Stromal cell of bone marrow (primary cell): ENCODE measurements at places on chromosomes 1 and 21.

DNA sequence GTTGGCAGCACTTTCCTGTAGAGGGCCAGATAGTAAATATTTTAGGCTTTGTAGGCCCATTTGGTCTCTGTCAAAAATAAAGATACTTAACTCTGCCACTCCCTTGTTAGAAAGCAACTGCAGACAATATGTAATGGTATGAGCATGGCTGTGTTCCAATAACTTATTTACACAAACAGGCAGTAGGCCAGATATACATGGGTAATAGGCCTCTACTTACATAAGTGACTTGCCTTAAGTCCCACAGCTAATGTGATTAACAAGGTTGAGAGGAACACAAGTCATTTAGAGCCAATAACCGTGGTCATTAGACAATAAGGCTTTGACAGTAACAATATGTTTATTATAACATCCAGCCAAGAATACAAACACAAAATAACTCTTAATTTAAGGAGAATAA lies 17.4 kb downstream of the CCT8 start:
- no peak for DNase-seq

GRCh38 chr1:244214009-244214967 lies 163.2 kb downstream of the ZBTB18 start:
- peak; percentile 72 for DNase-seq

DNA sequence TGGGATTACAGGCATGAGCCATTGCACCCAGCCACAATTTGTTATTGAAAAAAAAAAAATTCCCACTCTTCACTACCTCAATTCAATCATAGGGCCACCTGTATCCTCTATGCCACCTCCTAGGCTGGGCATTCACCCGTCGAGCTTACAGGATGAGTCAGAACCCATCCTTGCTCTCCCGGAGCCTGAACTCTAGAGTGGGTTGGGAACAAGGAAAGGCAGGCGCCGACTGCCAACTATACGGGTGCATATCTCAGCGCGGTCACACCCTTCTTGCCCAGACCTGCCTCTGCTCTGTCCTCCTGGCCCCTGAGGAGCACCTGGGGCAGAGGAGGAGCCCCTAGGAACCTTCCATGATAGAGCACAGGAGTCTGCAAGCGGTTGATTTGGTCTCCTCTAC lies 21.4 kb upstream of the LBR start:
- no peak for DNase-seq

- no peak for DNase-seq
Observed at GRCh38 chr1:35264871-35265270, 3.6 kb upstream of the ZMYM4 start.

- DNase-seq: peak; percentile 93
Observed at GRCh38 chr1:113978863-113979702, at the start of gene OLFML3. OLFML3 (plus strand) TSS chr1:113979474; CDS start chr1:113979517, 43 bp downstream.

DNA sequence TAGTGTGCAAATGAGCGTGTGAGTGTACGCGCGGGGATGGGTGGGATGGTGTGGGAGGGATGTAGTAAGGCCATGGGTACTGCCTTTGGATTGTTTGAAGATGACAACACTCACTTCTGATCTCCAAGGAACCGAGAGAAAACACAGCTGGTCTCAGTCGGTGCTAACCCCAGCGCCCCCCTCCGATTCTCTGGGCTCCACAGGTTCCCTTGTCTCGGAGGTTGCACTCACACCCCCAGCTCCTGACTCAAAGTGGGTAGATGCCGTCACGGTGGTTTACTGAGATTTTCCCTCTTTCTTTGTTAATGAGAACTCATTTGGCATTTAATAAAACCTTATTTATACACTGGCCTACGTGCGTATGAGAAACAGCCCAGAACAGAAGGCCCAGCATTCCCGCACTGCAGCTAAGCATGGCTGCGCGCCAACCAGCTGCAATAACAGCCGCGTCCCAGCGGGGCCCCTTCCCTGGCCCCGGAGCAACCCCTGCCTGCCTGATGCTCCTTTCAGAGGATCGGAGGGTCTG lies 25.8 kb downstream of the ABCA4 start:
- peak; percentile 43 for DNase-seq

GRCh38 chr1:200029822-200030152 lies 2.3 kb downstream of the NR5A2 start:
- no peak for DNase-seq

- DNase-seq: no peak
Observed at GRCh38 chr1:174397261-174397660, 50.5 kb upstream of the GPR52 start.

- DNase-seq: peak; percentile 58
Observed at GRCh38 chr21:41786509-41786987, 19.7 kb upstream of the RIPK4 start.

DNA sequence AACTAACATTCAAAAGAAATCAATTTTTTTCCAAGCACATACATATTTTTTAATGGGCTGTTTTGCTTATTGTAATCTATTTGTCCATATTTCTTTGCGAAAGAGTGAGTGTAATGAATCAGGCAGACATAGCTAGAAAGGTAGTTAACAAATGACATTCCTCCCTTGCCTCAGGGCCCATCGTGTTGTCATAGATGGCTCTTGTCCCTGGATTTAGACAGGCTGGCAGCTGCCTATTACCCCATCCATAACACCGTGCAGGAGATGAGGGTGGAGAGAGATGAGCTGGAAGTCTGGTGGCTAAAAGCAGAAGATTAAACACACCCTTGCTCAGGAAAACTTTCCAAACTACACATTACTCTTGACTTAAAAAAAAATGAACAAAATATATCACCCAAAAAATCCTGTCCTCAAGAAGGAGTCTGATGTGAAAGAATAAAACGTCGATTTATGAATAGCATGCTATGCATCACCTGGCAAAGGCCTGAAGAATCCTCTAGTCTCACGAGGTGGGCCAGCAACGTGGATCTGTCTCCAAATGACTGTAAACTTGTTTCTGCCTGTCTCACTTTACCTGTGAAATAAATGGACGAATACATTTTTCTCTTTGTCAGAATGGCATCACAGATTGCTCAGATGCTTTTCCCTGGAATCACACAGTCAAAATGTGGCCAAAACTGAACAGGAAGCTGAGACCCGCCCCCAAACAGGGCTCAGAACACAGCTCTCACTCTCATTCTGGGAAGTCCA lies 55.7 kb downstream of the C21orf91 start:
- no peak for DNase-seq

DNA sequence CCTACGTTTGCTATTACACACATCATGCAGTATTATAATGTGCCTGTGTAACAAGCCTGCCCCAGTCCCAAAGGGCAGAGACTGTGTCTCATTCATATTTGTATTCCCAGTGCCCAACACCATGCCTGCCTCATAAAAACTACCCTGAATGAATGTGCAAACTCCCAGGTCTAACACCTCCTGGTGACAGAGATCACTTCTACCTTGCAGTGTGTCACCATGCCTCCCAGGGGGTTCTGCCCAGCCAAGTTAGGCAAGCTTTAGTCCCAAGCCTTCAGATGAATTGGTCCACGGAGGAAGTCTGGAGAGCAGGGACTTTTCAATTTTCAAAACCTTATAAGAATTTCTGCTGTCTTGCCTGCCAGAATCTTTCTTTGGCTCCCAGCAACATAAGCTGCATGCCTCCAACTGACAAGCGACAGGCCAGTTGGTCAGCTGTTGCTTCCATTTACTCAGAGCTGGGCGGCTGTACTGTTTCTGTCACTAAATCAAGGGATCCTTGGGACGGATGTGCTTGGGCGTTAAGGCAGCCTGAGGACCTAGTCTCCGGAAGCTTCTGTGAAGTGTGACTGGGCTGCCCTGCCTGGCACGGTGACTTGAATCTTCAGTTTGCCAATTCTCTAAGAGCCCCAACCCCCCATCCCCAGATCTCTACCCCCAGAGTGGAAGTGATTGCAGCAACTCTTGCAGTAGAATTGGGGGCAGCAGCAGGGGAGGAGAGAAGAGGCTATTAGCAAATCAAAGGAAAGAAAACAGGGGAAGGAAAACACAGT lies 1.2 kb downstream of the RXRG start:
- DNase-seq: no peak

DNA sequence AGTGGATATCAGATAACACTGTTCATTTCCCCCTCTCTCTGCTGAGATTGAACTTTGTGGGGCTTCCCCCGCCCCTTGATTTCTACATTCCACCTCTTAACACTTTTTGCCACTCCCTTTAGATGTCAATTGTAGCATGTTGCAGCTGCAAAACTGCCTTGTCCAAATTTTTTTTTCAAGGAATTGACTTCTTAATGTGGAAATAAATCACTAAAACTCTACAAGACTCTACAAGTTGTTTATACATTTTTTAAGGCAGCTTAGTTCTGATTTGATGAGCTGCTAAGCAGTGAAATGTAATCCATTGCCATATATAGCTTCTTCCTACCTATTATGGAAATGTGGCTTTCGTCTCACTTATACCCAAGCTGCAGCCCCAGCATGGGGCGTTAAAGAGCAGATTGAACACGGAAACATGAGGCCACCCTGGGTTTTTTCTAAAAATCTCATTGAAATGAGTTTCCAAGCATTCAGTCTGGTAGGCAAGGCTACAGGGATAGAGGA lies 132.2 kb downstream of the SYT2 start:
- no peak for DNase-seq

- no peak for DNase-seq
Observed at GRCh38 chr1:4452701-4453100, 201.7 kb upstream of the AJAP1 start.

DNA sequence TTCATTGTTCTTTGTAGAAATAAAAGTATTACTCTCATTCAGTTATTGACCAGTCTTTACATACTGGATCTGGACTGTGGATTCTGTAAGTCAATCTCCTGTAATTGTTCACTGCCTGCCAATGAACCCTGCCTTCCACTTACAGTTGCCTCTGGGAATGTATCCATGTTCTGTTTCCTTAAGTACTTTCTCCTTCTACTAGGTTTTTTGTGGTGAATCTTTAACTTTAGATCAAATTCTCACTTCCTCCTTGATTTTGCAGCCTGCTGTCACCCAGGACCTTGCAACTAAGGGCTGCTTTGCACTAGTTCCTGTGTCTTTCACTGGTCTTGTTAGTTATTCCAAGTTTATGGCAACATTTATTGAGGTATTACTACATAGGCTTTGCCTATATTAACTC lies 28.2 kb upstream of the ANKRD13C start:
- DNase-seq: no peak

DNA sequence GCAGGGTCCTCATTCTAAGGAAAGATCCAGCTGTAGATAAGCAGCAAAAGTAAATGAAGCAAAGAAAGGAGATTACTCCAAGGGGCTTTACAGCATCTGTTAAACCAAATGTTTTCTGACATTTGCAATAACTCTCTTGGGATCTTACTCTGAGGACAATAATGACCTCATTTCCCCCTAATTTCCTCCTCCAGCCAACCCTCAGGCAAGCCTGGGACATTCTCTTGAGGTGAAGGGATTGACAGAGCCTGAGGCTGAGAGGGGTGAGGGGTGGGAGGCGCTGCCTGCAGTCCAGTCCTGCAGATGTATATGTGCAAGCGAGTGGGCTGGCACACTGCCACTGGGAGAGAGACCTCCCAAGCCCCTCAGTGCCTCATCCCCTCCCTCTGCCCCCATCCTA lies 40.5 kb upstream of the NEK2 start:
- no peak for DNase-seq

DNA sequence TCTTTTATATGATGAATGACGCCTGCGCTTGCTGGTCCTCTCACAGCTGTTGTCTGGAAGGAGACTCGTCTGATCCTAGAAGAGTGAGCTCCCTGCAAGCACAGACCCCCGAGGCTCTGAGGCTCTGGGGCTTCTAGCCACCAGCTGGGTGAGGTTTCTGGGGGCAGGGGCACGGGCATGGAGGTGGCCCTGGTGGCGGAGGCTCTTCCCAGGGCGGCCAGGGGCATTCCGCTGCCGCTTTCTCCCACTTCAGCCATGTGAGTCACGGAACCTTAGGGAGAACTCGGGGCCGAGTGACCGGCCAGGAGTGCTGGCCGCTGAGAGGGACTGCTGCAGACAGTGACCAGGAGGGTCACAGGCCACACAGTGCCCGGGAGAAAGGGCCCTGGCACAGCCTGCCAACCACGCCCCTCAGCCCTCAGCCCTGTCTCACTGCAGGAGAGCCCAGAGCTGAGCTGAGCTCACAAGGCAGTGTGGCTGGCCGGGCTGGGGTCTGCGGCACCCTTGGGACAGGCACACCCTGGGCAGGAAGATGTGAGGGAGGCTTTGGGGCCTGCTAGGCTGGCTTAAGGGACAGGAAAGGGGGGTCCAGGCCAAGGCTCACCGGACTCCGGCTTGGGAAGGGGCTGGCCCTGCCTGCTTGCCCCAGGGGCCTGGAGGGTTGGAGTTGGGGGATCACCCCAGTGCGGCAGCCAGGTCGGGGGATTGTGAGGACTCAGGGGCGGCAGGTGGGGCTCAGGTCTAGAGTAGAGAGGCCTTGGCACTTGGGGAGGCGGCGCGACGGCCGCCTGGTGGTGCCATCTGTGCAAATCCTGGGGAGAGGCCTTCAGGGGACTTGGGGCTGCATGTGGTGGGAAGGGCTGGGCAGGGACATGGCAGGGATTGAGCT lies 35.7 kb downstream of the MORN1 start:
- DNase-seq: no peak

DNA sequence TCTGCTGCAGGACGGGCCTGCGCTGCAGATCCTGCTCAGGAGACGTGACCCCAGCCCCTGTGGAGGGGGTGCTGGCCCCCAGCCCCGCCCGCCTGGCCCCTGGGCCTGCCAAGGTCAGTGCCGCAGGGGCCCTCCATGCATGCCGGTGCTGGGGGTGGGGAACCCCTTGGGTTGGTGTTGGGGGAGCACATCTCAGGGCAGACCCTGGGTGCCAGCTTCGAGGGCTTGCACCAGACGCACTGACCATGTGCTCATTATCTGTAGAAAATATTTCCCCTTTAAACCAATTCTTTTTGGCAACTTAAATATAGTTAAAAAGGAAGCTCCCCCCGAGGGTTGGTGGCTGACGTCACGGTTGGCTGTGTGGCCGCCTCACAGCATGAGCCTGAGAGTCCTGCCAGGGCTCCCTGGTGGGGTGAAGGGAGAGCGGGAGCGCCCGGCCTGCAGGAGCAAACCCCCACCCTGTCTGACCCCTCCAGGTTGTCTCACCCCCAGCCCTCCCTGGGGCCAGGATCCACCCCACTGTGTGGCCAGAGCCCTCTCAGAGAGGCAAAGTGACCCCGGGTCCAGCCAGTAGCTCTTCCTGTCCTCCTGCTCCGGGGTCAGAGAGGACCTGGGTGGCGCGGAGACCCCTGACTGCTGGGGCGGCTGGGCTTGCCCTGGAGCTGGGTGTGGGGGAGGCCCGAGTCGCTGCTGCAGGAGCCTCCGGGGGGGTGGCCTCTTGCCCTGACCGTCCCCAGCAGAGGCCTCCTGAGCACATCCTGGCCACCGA lies 5.3 kb upstream of the PFKL start:
- DNase-seq: no peak
